AG09319 (cell line): ENCODE measurements at places on chromosomes 11 and 22.
A peak's percentile ranks its signal among the peaks of the same experiment; 100 is the strongest.

GRCh38 chr11:5242208-5242607 lies 7.4 kb downstream of the HBG1 start:
- DNase-seq: no peak

- no peak for DNase-seq
Measured at GRCh38 chr22:38417252-38418060, 37.5 kb downstream of the KCNJ4 start.

- no peak for DNase-seq
Measured at GRCh38 chr11:106061954-106062949, 14.9 kb downstream of the KBTBD3 start.

GRCh38 chr11:18641677-18642076 lies 7.5 kb upstream of the SPTY2D1 start:
- DNase-seq: no peak

DNA sequence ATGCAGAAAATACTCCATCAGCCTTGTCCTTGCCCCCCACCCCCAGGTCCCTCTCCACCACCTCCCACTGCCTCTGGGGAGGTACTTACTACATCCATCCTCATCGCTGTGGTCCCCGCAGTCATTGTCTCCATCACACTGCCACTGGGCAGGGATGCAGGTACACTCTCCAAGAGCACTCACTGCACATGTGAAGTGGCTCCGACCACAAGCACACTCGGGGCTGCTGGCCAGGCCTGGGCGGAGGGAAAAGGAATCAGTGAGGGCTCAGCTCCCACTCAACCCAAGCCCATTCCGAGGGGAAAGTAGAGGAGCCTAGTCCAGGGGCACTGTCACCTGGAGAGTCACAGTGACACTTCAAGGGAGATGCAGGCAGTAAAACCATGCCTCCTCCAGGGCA lies 15.7 kb downstream of the LRP4 start:
- DNase-seq: no peak

GRCh38 chr22:28407645-28408044 lies 272.0 kb downstream of the TTC28 start:
- no peak for DNase-seq

DNA sequence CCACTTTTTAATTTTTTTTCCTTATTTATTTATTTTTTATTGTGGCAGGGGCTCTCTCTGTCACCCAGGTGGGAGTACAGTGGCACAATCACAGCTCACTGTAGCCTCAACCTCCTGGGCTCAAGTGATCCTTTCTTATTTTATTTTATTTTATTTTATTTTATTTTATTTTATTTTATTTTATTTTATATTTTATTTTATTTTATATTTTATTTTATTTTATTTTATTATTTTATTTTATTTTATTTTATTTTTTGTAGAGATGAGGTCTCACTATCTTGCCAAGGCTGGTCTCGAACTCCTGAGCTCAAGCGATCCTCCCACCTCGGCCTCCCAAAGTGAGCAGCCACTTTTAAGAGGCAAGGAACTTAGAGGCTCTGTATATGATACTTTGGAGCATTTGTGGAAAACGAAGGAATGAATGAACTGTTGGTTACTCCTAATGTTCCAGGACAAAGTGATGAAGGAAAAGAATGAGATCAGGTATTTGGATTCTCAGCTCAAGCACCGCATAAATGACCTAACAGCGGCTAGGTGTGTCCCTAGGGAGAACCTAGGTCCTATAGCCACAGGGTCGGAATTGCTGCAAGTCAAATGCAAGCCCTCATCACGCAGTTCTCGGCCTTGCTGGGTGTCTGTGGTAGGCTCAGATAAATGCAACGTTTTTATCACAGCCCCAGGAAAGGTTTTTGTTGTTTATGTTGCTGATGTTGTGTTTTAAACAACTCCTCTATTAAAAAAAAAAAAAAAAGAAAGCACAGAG lies 36.5 kb downstream of the ASCL2 start:
- DNase-seq: no peak

GRCh38 chr22:47029244-47030074 lies 267.0 kb downstream of the TBC1D22A start:
- DNase-seq: no peak

DNA sequence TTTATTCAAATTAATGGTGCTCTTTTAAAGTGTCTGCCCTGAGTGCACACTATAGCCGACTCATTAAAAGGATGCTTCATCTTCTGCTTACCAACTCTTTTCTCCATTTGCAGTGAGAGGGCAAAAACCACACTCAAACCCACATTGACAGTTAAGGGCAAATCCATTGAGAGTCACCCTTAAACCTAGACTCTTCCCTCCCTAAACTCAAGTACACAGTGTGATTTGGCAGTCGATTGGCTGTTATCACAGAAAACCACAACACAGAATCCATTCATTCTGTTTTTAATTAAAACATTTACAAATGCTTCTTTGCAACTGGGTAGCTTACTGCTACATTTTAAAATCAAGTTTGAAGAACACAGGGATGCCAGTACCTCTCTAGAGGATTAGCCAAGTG lies 120.0 kb downstream of the CADM1 start:
- no peak for DNase-seq

GRCh38 chr11:97856666-97857065 lies 1164.1 kb upstream of the CNTN5 start:
- DNase-seq: no peak

GRCh38 chr11:34640050-34640923 lies 19.4 kb downstream of the EHF start:
- DNase-seq: no peak

- no peak for DNase-seq
Measured at GRCh38 chr11:64455456-64456261, 96.7 kb downstream of the RPS6KA4 start.

DNA sequence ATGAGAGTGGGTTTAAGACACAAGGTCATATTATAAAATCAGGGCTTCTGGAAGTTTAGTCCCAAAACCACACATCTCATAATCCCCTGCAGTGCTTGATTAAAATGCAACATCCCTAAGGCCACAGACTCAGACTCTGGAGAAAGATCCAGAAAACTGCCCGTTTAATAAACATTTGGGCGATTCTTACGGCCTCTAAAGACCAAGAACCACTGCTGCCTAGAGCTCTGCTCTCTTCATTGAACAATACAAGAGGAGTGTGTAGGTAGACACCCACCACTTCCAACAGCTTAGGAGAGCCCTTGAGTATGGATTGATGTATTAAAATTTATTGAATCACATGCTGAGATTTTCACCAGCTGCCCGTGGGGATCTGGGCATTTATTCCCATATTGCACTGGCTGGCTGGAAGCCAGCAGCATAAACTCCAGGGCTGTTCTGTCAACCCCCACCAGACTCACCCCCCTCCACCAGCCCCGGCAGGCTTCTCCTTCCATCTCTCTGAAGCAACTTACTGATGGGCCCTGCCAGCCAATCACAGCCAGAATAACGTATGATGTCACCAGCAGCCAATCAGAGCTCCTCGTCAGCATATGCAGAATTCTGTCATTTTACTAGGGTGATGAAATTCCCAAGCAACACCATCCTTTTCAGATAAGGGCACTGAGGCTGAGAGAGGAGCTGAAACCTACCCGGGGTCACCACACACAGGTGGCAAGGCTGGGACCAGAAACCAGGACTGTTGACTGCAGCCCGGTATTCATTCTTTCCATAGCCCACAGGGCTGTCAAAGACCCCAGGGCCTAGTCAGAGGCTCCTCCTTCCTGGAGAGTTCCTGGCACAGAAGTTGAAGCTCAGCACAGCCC lies 749 bp upstream of the BEST1 start:
- DNase-seq: peak; percentile 97

DNA sequence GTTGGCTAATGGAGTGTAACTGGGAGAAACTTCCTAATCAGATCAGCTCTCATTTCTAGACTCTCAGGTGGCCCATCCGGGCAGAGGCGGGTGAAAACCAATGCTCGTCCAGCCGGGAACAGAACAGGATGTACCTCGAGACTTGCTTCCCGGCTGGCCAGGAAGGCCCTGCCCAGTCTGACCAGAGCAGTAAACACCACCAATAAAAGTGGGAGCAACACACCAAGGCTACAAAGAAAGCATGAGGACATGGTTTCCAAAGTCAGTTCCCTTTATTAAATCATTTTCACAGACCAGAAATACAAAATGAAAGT lies 940 bp upstream of the TNKS1BP1 start:
- DNase-seq: no peak

GRCh38 chr22:30326255-30326705 lies 461 bp downstream of the TBC1D10A start:
- no peak for DNase-seq

GRCh38 chr11:536841-537621 lies at the start of gene LRRC56:
LRRC56 (plus strand) TSS chr11:537527; CDS start chr11:540685, 3,158 bp downstream.
- peak; percentile 64 for DNase-seq

DNA sequence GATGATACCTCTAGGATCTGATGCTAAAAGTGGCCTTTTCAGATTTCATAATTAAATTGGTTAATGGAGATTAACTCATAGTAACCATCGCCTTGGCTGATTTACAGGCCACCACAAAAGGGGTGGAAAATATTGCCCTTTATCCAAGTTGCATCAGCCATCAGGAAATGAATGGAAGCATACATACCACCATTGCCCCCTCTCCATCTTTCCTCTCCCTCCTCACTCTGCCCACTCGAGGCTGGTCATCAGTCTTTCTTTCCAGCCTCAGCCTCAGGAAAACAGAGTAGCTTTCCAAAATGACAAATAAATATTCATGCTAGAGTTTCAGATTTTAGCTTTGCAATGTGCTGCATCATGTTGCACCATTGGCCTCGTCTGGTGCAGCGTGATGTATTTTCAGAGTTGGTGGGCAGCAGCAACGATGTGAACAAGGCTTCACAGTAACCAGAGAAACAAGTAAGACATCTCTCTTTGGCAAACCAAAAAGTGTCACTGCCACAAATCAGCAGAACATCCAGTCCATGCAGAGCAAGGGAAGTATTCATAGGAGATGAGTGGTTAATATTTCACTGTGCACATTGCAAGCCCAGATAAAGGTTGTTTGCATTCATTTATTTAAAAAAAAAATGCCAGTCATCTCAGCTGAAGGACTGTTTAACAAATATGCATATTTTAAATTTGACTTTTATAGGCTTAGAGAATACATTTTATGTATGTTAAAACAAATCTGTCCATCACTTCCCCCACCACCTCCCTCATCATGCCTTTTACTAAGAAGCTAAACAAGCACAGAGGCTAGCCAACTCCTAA lies 136.7 kb upstream of the FAT3 start:
- DNase-seq: no peak

DNA sequence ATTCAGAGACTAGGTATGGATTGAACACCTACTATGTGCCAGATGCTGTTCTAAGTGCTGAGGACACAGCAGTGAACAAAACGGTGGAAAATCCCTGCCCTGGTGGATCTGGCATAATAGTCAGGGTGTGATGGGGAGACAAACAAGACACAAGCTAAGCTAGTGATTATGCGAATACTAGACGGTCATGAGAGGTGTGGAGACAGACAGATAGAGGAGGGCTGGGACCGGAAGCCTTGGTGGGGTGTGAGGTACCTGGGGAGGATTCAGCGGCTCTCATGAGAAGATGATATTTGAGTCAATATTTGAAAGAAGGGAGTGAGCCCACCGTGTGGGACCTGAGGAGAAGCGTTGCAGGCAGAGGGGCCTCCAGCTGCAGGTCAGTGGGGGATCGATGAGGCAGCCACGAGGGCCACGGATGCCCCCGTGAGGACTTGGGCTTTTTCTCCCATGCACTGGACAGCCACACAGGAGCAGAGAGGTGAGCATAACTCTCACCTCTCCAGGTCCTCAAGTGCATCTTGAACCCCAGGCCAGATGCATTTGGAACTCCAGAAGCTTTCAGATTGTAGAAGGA lies 4.7 kb downstream of the CD5 start:
- DNase-seq: no peak

- peak; percentile 87 for DNase-seq
Measured at GRCh38 chr11:130999992-131000770, 83.9 kb upstream of the SNX19 start.

- peak; percentile 3 for DNase-seq
Measured at GRCh38 chr11:82858556-82859091, 41.6 kb downstream of the PRCP start.

- no peak for DNase-seq
Measured at GRCh38 chr11:130165601-130166456, 6.2 kb downstream of the ST14 start.

DNA sequence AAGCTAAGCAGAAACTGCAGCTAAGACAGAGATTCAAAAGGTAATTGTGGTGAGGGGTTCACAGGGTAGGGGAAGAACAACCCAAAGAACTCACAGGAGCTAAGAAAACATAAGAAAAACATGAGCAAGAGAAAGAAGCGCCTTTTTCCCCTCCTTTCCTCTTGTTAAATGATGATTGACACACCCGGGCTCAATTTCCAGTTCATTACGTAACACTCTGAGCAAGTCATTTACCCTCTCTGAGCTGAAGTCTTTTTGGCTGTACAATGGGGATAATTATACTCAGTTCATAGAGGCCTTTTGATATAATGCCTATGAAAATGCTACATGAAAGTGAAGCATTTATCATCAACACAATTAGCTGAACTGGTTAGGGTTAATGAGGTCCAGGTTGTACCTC lies 17.2 kb downstream of the LRP4 start:
- DNase-seq: no peak

- DNase-seq: no peak
Measured at GRCh38 chr11:114059984-114060391, 477 bp downstream of the ZBTB16 start.

DNA sequence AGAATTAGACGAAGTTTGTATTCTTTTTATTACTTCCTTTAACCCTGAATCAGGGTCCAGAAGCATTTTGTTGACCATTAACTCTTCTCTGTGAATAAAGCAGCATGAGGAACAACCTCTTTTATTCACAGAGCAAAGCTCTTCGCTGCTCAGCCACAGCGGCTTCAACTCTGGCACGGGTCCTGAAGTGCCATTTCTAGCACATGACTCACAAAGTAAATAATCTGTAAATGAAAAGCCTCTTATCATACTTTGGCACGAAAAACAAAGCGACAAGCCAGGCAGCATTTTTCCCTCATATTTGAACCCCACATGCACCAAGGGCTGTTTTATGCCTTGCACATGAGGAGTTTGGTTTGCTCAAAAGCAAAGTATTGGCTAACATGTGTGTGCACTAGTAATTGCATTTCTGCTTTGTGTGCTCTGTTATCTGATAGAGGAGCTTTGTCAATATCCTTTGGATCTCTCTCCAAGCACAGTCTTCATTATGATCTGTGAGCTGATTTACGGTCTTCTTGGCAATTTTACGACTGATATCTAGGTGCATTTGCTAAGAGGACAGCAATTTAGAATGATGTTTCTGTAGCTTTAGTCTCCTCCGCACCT lies 33.0 kb upstream of the APOBEC3A start:
- DNase-seq: peak; percentile 88

GRCh38 chr11:92098172-92098571 lies 126.4 kb upstream of the FAT3 start:
- DNase-seq: no peak

- no peak for DNase-seq
Measured at GRCh38 chr11:18705651-18706281, 7.2 kb downstream of the TMEM86A start.

- no peak for DNase-seq
Measured at GRCh38 chr11:36346562-36347383, 50.7 kb downstream of the PRR5L start.

- DNase-seq: no peak
Measured at GRCh38 chr11:35536470-35536869, 11.1 kb upstream of the PAMR1 start.

DNA sequence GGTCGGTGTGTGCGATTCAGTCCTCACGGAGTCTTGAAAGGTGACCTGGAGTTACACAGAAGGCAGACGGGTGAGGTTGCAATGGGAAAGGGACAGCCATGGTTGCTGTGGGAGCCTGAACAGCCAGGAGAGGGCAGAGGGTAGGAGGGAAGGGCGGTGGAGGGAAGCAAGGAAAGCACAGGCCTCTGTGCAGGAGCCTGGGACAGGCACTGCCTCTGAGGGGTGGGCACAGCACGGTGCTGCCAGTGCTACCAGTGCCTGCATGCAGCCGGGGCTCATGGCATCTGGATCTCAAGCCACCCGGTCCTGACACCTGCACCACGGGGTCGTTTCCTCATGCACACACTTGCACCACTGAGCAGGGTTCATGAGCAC lies 401.0 kb downstream of the TBC1D22A start:
- DNase-seq: no peak
